ENCODE measurements at places on chromosomes 4 and X.
A peak's percentile ranks its signal among the peaks of the same experiment; 100 is the strongest.

DNA sequence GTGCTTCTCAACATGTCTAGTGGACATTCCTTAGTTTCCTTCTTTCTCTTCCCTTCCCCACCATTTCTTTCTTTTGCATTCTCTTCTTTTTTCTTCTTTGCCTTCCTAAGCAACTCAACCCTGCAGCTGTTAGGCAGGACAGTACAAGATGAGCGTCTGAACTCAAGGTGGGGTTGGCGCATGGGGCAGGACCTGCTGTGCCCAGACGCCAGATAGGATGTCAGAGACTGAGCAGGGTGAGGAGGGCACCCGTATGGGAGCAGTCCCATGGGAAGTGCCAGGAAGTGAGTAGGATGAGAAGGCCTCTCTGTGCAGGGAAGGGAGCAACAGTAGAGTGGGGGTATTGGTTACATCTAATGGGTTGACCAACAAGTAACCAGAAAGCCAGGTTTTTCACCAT lies 38.1 kb upstream of the ZNF827 start:
- DNase-seq, result no peak

DNA sequence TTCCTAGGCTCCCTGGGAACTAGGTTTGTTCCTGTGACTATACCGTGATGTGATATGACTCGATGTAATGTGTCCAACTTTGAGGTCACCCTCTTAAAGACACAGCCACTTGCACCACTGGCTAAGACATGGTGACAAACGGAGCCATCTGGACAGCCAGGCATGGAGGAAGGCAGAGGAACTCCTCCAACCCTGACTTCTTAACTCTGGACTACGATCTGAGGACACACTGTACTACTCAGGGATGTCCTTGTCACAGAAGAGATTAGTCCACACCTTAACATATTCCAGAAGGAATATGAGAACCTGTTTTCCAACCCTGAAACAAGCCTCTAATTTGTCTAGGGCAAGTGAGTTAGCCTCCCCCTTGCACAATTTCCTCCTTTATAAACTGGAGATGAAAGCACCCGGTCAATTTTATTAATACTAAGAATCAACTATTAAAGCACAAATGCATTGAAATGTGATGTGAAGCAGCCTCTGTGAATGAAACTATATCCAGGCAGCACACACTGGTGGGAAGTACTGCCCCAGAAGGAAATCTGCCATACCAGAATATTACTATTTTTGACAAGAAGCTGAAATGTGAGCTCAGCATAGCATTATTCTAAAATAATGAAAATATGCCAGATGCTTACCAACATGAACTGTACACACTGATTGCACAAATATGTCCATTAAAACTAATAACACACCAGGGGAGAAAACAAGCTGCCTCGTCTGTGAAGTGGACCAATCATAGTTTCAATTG lies 47.3 kb downstream of the TSPAN5 start:
- no peak for DNase-seq

GRCh38 chrX:114361076-114361725 lies 222.7 kb upstream of the HTR2C start:
- no peak for DNase-seq

DNA sequence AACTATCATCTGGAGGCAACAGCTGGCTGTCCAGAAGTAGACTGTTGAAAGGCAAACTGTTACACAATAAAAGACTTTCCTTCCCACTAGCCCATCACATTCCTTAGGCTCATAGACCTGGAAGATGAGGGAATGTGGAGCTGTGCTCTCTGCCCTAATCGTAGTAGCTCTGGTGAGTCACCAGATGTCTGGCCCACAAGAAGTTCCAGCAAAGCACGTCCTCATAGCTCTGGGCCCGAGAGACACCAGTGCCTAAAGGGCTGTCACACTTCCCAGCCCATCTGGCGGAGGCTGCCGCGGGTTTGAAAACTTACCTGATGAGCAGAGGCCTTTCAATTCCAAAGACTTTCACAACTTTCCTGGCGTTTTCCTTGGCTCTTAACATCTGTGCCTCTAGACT lies 81.7 kb upstream of the STOX2 start:
- no peak for DNase-seq

DNA sequence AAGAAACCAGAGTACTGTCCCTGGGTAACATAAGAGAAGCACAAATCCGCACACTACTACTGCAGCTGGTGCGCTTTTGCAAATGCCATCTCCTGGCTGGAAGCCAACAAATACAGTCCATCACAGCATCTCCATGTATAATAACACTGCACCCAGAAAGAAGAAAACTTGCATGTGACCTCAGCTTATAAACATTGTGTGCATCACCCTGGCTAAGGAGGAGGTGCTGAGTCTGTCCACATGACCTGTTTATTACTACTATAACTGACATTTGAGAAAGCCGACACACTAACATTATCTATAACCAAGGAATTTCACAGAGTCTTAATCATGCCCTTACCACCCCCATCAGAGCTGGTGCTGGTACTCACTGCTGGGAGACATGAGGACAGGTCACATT lies 516.8 kb downstream of the CFAP47 start:
- no peak for DNase-seq

DNA sequence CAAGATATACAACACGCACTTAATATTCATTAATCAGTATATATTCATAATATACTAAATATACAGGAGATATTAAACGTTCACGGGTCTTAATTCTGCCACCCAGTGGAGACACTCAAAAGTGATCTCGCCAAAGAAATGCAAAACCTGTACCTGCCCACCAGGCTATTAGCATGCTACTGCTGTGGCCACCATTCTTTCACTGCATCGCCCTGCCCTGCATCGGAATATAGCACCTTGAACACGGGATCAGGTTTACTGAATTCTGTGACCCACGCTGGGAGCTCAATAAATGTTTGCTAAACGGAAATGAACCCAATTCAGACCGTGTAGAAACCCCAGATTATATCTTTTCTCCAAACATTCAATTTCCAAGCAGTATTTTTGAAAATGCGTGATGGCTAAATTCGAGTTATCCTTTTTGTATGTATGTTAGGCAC lies 840 bp upstream of the CLCN3 start:
- peak; percentile 83 for DNase-seq

DNA sequence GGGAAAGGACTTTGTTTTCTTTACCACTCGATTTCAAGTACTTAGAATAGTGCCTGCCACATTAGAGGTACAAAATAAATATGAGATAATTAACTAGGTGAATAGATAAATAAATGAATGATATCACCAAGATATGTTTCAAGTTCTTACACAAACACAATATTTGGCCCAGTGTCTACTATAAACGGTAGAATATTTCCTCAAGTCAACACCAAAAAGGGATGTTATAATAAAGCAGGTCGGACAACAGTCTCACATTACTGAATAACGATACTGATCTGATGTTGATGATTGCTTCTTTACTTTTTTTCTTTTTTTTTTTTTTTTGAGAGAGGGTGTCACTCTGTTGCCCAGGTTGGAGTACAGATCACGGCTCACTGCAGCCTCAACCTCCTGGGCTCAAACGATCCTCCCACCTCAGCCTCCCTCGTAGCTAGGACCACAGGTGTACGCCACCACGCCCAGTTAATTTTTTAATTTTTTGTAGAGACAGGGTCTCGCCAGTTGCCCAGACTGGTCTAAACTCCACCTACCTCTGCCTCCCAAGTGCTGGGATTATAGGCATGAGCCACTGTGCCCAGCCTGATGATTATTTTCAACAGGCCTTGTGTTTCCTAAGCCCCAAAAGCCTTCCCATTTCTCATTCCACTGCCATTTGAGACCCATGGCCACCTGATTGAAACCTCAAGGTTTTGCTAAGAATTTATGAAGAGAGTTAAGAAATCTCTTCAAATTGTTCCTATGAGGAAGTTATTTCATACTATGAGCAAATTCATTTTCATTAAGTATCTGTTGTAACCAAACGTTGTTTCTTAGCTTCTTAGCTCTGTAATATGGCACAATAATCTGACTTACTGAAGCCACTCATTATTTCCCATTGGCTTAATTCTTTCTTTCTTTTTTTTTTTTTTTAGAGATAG lies 2.3 kb downstream of the MANBA start:
- no peak for DNase-seq

DNA sequence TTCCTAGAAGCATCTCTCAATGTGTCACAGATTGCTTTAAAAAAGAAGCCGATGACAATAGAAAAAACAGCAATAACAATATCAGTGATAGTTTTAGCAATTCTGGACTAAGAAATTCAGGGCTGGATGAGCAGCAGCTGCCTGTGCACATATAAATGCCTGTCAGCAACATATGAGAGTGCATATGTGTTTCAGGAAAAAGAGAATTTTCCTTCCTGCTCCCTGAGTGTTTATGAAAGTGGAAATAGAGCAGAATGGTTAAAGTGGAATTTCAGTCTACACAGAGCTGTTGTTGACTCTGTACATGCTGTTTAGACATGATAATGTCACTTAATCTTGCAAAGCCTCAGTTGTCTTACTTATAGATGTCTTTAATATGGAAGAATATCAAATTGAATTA lies 164.4 kb upstream of the PCDH7 start:
- DNase-seq, result no peak

- no peak for DNase-seq
These were observed 13.3 kb downstream of the OPHN1 start for GRCh38 chrX:68419975-68420374.

DNA sequence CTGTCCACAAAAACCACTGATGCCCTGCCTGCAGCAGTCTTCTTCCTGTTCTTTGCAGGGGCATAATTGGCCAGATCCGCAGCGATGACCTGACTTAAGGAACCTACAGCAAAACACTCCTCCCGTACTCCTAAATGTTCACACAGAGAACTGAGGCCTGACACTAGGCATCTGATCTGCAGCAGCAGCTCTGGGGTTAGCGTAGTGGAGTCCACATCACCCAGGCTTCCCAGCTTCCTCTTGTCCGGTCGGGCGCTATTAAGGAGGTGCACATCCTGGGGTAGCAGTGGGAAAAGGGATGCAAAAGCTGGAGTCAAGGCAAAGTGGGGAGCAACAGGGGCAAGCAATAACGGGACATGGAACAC lies 758 bp downstream of the SCFD2 start:
- no peak for DNase-seq

GRCh38 chrX:54427837-54428424 lies 12.3 kb upstream of the TSR2 start:
- no peak for DNase-seq
